ENCODE measurements at places on chromosomes 3 and 15.
A peak's percentile ranks its signal among the peaks of the same experiment; 100 is the strongest.

GRCh38 chr3:150372722-150373121 lies 35.4 kb upstream of the TSC22D2 start:
- DNase-seq: no peak

DNA sequence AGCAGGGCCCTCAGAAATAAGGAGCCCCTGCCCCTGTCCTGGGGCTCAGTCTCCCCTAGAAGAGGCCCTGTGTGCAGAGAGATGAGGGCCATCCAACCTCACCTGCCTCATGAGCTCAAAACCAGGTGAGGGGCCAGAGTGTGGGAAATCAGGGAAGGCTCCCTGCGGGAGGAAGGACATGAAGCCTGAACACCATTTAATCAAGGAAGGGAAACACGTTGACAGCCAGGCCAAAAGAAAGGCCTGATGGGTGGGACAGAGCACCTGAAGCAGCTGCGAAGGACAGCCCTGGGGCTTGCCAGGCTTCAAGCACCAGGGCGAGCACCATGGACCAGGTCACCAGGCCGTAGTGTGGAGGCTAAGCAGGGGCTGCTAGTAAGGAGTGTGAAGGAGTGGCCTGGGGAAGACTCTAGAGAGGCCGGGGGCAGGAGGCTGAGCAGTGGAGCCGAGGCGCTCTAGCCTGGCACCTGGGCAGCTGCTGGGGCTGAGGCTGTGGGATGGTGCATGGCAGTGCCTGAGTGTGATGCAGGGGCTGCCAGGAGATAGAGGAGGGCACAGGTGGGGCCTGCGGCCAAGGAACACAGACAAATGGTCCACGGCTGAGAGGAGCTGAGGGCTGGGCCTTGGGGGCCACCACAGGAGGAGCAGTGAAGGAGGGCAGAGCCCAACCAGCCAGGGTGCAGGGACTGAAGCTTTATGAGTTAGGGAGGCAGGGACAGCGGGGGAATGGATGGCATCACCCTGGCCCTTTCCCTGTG lies 16.1 kb downstream of the ACAA1 start:
- DNase-seq: no peak

GRCh38 chr3:4220065-4220464 lies 83.1 kb upstream of the SETMAR start:
- no peak for DNase-seq

DNA sequence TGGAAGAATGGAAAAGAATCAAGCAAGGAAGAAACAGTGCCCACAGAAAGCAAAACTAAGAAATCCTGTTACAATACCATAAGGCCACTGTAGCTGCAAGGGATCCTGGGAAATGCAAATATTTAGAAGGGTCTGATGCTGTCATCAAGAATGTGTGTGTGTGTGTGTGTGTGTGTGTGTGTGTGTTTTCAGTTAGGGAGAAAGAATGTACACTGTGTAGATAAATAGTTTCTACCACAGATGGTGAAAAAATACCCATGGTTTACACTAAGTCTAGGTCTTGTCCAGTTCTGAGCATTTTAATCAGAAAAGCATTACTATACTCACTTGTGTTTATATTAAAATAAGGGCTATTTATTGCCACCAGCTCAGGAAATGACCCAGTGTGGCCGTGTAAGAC lies 355.0 kb downstream of the RBMS3 start:
- DNase-seq: no peak

DNA sequence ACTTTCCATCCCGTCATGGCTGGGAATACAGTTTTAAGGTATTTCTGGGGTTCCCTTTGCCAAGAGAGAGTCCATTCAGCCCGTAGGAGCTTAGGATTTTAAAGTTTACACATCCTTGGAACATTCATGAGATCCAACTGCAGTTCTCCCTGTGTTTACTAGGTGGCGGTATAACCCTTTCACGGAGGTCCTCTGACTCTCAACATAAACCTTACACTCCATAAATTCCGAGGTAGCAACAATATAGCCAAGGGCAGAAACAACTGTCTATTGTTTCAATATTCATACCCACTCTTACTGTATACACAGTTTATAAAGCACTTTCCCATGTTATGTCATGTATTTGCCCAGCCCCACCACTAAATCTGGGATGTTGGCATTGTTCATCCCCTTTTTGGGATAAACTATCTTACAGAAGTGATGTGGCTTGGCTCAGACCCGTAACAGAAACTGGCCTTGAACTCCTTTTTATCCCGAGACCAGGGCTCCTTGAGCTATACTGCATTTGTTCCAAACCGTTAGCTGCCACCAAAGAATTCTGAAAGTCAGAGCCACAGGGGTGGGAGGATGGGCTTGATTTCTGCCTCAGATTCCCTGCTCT lies 69.2 kb upstream of the COL6A5 start:
- DNase-seq: no peak

DNA sequence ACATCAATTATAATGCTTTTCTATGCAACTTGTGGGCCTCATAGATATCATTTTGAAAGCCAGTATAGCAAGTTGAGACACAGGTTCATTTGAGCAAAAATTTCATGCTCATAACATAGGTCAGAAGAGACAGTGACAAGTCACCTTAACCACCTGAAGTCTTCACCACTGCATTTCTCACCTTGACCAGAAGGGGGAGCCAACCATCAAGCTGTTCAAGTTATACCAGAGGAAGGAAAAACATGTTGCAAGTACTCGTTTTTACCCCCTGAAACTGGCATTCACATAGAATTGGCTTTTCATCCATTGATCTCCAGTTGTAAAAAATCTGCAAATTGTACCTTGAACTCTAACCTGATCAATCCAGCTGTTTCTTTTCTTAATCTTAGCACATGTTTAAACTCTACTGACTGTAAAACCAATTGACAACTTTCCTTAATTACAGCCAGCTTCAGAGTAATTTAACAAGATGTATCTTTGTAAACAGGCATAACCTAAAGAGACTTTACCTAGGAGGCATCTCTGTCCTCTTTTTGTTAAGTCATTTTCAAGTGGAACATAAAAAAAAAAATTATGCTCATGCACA lies 1.4 kb downstream of the LMOD3 start:
- peak; percentile 89 for DNase-seq

DNA sequence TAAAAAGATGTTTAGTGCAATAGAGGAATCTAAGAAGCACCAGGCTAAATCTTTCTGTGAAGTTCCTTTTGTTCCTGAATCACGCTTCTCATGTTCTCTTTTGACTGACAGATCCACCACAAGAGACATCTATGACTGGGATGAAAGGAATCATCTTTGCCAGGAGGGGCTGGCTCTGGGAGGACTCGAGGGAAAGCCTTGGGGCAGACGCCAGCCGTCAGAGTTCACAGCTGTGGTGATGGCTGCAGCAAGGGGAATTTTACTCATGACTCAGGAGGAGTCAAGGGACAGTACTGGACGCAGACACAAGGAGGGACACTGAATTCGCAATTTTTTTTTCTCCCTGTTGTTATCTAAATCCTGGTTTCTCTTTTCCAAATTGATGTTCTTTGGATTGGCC lies 38.7 kb downstream of the C3orf38 start:
- no peak for DNase-seq

GRCh38 chr15:74451861-74452835 lies 8.8 kb downstream of the UBL7 start:
- no peak for DNase-seq

DNA sequence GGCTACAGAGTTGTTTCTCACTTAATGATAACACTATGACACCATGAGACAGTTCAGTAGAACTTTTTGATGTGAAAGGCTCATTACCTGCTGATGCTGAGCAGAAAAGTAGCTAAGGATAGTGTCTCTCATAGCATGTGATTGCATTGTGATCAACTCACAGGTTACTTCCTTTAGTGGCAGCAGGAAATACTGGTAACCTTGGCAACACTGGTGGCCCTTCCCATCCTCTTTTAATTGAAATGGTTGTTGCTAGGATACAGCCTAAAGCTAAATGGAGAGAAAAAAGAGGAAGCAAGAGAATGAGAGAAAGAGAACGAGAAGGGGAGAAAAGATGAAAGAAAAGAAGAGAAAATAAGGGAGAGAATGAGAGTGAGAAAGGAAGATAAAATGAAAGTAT lies 204.7 kb upstream of the GAP43 start:
- DNase-seq: no peak

DNA sequence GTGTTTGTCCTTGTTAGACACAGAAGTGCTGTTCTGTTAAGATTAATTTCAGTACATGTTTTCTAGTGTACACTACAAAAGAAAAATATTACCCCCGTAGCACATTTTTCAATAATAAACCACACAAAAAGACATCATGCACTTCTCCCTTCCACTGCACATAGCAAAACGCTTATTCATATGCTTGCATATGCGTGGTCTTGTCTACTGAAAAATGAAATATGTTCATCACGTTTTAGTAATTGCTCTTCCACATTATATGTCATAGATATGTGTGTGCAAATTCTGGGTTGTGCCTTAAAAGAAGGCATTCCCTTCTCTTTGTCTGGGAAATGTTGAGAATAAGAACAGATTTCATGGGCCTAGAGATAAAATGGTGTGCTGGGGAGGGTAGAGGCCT lies 353.9 kb downstream of the NSUN3 start:
- no peak for DNase-seq

DNA sequence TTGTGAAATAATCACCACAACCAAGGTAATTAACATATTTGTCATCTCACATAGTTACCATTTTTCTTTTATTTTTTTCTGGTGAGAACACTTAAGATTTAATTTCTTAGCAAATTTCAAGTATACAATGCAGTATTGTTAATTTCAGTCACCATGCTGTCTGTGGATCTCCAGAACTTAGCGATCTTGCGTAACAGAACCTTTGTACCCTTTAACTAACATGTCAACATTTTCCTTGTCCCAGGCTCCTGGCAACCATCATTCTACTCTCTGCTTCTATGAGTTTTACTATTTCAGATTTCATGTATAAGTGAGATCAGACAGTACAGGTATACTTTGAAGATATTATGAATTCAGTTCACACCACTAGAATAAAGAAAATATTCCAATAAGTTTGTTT lies 154.4 kb downstream of the KCNAB1 start:
- DNase-seq: no peak

DNA sequence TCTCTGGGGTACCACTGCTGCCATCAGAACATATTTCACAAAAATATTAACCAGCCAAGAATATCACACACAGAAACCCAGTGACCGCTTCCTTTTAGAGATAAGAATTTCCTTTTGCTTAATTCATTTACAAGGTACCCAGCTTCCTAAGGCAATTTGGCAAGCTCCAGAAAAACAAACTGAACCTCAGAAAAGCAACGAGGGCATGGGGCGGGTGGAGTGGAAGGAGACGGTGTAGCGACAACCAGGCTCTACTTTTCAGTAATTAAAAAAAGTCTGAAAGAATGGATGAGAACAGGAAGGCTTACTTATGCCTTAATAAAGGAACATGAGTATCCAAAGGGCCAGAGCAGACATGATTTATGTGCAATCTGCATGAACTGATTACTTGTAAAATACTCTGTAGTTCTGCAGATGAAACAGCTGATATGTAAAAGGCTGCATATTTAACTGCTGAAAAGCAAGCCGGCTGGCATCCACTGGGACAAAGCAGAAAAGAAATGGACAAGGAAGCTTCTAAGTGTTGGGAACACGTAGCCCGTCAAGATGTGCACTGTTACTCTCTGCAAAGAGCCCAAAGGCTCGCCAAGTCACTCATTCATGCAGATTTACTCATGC lies 18.6 kb downstream of the RFTN1 start:
- no peak for DNase-seq

GRCh38 chr15:63048776-63049665 lies 6.5 kb downstream of the TPM1 start:
- DNase-seq: peak; percentile 38

- no peak for DNase-seq
Observed at GRCh38 chr3:172766241-172766640, 15.7 kb downstream of the ECT2 start.

DNA sequence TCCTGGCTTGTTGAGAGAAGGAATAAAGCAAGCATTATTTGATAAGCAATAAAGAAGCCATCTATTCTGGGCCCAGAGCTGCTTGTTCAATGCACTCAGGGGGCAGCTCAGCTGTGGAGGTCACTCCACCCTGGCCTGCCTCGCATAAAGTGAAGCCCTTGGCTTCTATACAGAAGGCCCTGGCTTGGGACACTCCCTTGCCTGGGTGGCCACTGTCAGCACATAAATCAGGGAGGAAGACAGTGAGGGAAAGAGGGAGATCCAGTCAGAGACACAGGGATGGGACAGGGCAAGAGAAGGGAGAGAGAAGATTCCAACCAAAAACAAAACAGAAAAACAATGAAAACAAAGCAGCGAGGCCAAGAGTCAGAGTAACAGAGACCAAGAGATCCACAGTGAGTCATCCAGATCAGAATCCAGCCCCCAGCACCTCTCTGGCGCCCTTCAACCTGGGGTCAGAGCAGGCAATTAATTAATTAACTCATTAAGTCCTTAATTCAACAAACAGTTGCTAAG lies 11.8 kb downstream of the INSYN1 start:
- no peak for DNase-seq

DNA sequence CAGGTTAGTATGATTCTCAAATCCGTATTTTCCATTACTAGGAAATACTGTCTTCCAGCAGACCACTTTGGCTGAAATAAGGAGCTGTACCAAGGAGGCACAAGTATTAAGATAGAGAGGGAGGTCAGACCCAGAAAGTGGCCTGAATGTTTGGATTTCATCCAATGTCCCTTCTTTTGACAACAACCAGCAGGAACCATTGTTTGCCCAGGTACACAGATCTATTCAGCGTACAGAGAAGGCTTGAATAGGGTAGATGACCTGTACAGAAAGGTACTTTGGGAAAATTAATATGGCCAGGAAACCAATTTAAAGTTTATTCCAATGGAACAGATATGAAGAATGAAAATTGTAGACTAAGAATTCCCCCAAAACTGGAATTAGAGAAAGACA lies 12.6 kb downstream of the MTHFS start:
- DNase-seq: no peak

- no peak for DNase-seq
Observed at GRCh38 chr3:104198131-104198530, 1168.6 kb upstream of the ALCAM start.

DNA sequence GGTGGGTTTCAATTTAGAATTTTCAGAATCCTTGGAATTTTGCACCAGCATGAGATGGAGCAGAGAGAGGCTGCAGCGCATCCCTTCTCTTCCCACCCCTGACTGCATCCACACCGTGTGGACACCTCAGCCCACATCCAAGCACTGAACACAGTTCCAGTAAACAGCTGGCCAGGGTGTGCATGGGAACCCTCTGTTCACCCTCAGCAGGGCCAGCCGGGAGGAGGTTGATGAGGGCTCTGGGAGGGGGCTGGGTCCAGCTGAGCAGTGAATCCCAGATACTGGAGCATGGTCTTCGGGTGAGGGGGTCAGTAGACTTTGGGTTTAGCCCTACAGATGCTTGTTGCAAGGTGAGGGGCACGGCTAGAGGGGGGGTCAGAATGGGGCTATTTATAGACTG lies 85.8 kb downstream of the RPLP1 start:
- no peak for DNase-seq

GRCh38 chr3:197750396-197750831 lies 731 bp downstream of the FYTTD1 start:
- DNase-seq: peak; percentile 68

GRCh38 chr3:128801779-128802380 lies 75.9 kb downstream of the RAB7A start:
- peak; percentile 29 for DNase-seq

GRCh38 chr3:13703071-13703470 lies 154.1 kb downstream of the FBLN2 start:
- DNase-seq: no peak

Data from activated CD4-positive, alpha-beta T cell treated with anti-CD3 and anti-CD28 coated beads, Interleukin-2, amount 50 U/mL, for 48 hours (primary cell).